Cerebellum (tissue), 4 donors: ENCODE measurements at places on chromosomes 11 and 22. TPM values are rescaled to one million over a fixed set of nuclear protein-coding genes. Genes with fewer than 3 reads are reported as not detected.

OTOG gene
- 0.91 TPM for total RNA-seq

DDI1 gene
- not detected for total RNA-seq

NAV2 gene
- 18.3 TPM for total RNA-seq

BTG4 gene
- not detected for total RNA-seq

SLC22A9 gene
- not detected for total RNA-seq

CDC42EP2 gene
- 10.1 TPM for total RNA-seq

DNA sequence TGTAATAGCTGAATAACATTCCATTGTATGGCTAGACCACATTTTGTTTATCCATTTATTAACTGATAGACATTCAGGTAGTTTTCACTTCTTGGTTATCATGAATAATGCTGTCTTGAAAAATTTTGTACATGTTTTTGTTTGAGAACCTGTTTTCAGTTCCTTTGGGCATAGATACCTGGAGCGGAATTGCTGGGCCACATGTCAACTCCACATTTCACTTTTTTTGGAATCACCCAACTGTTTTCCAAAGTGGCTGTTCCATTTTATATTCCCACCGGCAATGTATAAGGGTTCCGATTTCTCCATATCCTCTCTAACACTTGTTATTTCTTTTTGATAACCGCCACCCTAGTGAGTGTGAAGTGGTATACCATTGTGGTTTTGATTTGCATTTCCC, 184.3 kb downstream of the LARGE1 start:
- DNase-seq, result no peak

- DNase-seq, result no peak
Observed at GRCh38 chr11:130911306-130911705, 5.0 kb downstream of the SNX19 start.

GRCh38 chr11:60970369-60970774, 1.1 kb upstream of the CD6 start:
- DNase-seq, result peak; percentile 19

DNA sequence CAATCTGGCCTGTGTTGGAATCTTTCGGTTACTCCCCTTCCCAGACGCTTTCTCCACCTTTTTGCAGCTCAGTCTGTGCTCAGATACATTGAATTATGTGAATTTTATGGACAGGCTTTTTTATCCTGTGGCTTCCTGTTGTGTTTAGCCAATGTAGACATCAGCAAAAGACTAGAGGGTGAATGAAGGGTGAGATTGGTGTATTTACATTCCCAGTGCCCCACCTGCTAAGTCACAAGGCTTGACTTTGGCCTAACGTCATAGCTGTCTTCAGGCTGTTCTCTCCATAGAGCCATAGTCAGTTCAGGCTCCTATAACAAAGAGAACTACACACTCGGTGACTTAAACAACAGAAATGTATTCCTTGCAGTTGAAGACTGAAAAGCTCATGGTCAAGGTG, 97.5 kb upstream of the FSHB start:
- DNase-seq, result no peak

- DNase-seq, result no peak
Observed at GRCh38 chr11:3616721-3617460, 24.9 kb downstream of the ART5 start.

- DNase-seq, result no peak
Observed at GRCh38 chr22:49209452-49210195, 618.0 kb downstream of the BRD1 start.

GRCh38 chr11:39247570-39248137, 2211.8 kb downstream of the LRRC4C start:
- no peak for DNase-seq

DNA sequence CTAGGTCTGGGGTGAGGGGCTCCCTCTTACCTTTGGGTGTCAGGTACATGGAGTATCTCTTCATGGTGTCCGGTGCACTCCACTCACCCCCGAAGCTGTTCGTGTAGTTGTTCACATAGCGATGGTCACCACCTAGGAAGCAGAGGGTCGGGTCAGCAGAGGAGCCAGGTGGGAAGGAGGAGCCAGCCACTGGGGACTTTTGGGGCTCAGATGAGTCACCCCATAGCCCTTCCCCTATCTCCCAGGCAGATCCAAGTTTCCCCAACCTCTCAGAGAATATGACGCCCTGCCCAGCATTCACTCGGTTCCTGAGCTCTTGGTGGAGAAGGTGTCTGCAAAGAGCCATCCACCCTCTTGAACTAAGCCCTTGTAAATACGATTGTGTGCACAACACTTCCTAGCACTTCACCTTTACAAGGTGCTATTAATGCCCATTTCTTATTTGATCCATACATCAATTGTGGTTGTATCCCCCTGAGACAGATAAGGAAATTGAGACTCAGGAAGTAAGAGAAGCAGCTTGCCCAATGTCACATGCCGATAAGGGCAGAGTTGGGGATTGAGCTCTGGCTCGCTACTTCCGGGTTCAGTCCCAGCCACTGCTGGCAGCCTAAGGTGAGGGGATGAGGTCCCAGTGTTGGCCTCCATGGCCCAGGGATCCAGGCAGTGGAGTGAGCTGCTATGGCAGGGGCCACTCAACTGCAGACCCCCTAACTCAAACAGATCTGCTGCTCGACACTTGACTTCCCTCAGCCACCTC, 14.8 kb downstream of the TRIM29 start:
- DNase-seq, result no peak

DNA sequence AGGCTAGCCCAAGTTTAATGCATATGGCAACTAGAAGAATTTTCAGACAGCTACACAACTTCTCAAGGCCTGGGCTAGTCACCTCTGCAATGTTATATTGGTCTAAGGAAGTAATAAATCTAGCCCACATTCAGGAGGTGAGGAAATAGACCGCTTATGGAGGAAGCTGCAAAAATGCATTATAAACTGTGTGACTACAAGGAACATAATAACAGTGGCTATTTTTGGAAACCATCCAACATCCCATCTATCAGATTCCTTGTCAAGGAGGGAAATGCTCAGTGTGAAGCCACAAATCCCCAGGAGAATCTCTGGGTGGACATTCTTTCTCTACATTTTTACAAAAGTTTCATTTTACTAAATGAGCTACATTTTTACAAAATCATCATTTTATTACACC, 76.1 kb downstream of the BBOX1 start:
- DNase-seq, result no peak

DNA sequence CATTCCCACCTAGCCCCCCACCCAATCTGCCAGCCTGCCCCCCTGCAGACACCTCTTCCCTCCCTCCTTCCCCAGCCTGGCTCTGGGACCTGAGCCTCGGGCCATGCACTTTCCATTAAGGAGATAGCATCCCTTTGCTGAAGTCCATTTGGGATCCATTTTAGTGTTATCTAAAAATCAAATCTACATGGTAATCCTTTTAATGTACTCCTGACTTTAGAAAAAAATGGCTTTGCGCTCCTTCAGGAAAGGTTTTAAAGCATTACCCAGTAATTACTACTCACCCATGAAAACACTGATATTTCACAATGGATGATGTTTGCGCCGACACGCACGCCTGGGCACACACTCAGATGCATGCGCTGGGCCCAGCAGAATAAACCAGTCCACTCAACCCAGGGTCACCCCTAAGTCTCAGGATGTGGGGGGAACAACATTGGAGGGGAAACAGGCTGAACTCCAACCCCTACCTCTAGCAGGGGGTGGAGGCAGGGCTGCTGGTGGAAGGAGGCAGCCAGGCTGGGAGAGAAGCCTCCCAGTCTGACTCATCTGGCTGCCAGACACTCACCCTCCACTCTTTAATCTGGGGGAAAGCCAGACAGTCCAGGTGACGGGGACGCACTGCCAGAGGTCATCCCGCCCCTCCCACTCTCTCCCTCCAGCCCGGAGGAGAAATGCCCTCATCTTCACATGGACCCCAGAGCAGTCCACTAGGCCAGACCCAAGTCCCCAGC, 29.8 kb downstream of the LMO1 start:
- DNase-seq, result no peak

GRCh38 chr11:8277691-8278090, 14.0 kb upstream of the LMO1 start:
- DNase-seq, result no peak
